HS-27A (cell line): ENCODE measurements at places on chromosomes 12 and 14.

GRCh38 chr12:59425798-59426197 is 170.0 kb upstream of the SLC16A7 start:
- no peak for DNase-seq

GRCh38 chr12:76942267-76942666 is 63.4 kb upstream of the CSRP2 start:
- no peak for DNase-seq

DNA sequence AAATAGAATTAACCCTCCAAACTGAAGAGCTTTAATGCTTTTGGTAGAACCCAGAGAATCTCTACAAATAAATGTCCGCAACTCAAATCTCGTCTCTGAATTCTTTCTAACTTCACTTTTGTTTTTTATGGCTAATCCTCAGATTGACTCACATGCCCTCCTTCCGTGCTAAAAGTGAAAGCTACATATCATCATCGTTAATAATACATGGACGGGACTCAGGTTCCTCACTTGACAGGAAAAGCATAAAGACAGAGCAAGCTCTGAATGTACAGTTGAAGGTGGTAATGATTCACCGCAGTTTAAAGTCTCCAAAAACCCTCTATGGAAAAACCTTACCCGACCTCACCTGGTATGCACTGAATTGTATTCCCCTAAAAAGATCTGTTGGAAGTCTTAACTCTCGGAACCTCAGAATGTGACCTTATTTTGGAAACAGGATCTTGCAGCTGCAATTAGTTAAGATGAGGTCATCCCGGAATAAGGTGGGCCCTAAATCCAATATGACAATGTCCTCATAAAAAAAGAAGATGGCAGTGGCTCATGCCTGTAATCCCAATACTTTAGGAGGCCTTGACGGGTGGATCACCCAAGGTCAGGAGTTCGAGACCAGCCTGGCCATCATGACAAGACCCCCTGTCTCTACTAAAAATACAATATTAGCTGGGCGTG is 147.4 kb upstream of the FOXN3 start:
- no peak for DNase-seq

DNA sequence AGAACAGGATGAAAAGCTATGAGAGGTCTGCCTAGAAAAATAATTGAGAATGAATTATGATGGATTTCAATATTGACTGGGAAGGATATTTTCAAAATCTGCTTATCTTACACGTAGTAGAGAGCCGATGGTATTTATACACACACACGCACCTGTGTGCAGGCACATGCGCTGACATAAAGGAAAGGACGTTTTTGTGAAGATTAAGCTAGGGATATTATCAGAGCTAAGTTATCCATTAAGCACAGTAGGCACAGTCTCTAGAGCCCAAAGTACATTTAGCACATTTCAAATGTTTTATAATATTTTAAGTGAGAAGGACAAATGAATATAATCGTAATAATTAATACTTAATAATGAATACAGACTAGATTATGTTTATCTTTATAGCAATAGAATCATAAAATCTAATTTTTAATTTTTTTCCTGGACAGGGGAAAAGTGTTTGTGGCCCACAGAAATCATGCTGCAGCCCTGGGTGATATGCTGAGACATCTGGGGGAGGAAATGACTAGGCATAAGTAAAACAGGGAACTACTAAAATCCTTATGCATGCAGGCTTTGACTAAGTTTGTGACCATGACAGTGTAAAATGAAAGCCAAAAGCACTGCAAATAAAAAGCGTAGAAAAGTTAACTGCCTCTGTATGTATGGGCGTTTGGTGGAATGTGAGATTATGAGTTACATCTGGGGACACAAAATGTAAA is 146.1 kb downstream of the KITLG start:
- no peak for DNase-seq
